ENCODE measurements at places on chromosomes 6 and 20. TPM values are rescaled to one million over a fixed set of nuclear protein-coding genes. Genes with fewer than 3 reads are reported as not detected.
A peak's percentile ranks its signal among the peaks of the same experiment; 100 is the strongest.

DNA sequence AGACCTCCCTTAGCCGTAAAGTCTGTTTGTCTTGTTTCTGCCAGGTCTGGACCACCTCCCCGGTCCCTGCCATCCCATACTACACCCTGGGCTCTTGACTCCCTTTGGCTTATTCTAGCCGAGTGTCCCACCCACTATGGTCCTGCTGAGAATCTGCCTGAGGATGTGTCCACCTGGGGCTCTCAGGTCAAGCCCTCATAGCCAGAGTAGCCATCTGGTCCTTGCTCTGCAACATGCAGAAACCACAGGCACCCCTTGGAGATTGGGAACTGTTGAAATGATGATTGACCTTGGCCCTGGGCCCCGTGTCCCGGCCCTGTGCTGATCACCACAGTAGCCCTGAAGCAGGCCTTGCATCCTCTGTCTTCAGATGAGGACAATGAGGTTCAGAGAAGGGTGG lies 44.0 kb downstream of the VSTM2L start:
- H3K4me3 ChIP-seq, result no peak overlapping the region
- no peak overlapping the region for H3K27ac ChIP-seq
- no peaks in the 10 kb centered on the region for H3K4me1 ChIP-seq
- DNase-seq, result no peak
- no peaks in the 10 kb centered on the region for H3K36me3 ChIP-seq

DNA sequence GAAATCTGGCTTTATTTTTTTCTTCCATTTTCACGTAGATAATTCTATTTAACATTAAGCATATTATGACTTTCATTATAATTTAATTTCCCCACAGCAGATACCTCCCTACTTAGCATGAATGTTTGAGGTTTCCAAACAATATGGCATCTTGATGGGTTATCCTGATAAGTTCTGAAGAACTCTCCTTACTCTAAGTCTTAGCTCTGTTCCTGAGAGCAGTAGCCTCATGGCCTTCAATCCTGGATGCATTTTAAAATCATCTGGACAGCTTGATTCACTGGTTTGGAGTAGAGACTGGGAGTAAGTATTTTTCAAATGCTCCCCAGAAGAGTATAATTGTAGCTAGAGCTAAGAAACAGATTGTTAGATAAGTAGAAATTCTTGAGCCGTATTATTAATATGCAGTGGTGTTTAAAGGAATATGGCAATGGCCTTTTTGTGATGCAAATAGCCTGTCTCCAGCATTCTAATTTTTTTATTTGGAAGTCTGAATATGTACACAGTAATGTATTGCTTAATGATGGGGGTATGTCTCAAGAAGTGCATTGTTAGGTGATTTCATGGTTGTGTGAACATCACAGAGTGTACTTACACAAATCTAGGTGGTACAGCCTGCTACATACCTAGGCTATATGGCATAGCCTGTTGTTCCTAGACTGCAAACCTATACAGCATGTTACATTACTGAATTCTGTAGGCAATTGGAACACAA lies 110.5 kb upstream of the EEF1E1 start:
- peaks cover 73% of the 10 kb centered on the region for H3K27me3 ChIP-seq
- no peaks in the 10 kb centered on the region for H3K4me1 ChIP-seq
- no peak for DNase-seq
- H3K36me3 ChIP-seq, result no peaks in the 10 kb centered on the region
- H3K4me3 ChIP-seq, result no peak overlapping the region

DNA sequence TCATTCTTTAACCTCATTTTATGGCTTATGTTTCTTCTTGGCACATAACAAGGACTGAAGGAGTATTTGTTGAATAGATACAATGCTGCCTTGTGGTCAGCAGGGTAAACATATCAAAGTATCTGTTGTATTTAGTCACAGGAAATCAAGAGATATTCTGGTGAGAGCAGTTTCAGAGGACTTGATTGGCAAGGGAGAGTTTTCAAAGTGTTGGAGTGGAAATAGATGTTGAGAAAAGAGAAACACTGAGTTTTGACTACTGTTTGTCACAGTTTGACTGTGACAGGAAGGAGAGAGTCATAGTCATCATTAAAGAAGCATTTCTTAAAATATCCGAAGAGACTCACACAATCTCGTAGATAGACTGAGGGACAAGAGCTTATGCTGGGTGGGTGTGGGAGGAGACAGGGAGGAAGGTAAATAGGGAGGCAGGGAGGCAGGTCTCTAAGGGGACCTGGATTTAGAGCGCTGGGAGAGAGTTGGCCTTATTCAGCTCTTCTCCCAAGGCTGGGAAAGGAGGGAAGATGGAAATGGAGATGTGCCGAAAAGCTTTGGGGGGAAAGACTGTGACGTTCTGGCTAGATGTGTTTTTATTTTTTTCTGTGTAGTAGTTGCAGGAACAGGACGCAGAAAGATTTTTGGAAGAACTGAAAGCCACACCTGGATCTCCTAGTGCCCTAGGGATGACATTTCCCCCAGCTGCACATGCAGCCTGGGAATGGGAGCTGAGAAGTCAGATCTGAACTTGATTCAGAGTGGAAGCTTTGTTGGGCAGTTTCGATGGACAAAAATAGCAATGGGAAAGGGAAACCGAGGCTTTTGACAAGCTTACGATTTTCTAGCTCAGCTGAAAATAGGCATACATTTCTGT lies 65.0 kb upstream of the IFNGR1 start:
- peak; percentile 83 for DNase-seq
- H3K27ac ChIP-seq, result peak overlapping the region; percentile 83
- no peaks in the 10 kb centered on the region for H3K36me3 ChIP-seq
- no peak overlapping the region for H3K4me3 ChIP-seq
- H3K4me1 ChIP-seq, result peaks cover 19% of the 10 kb centered on the region

- no peaks in the 10 kb centered on the region for H3K36me3 ChIP-seq
- H3K4me3 ChIP-seq, result no peak overlapping the region
- 0 out of 2 replicates have a peak, but pooled peaks cover 9% of the 10 kb centered on the region for H3K27me3 ChIP-seq
- DNase-seq, result no peak
- no peak overlapping the region for H3K27ac ChIP-seq
These were observed 488.3 kb downstream of the CDH26 start for GRCh38 chr20:60446267-60447111.

- H3K4me3 ChIP-seq, result no peak overlapping the region
- H3K27me3 ChIP-seq, result no peaks in the 10 kb centered on the region
- H3K27ac ChIP-seq, result no peak overlapping the region
- no peaks in the 10 kb centered on the region for H3K36me3 ChIP-seq
These were observed 26.2 kb downstream of the CYP39A1 start for GRCh38 chr6:46626228-46626909.

GRCh38 chr20:47243532-47244305 lies 112.8 kb downstream of the ZMYND8 start:
- no peak for DNase-seq
- peaks cover 19% of the 10 kb centered on the region for H3K36me3 ChIP-seq
- no peaks in the 10 kb centered on the region for H3K4me1 ChIP-seq
- H3K27ac ChIP-seq, result no peak overlapping the region
- H3K4me3 ChIP-seq, result no peak overlapping the region

DNA sequence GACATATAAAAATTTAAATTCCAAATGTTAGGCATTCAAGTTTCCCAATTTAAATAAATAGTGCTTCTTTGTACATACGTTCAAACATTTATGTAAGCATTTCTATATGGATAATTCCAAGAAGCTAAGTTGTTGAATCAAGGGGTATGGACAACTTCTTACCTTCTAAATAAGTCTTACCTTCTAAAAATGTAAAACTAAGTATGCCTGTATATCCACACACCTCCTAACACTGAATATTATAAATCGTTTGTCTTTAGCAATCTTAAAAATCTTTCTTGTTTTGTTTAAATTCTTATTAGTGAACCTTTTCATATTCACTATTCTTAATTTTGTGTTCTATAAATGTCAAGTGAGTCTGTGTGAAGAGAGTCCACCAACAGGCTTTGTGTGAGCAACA lies 2.5 kb upstream of the ZSCAN16 start:
- H3K36me3 ChIP-seq, result no peaks in the 10 kb centered on the region
- no peaks in the 10 kb centered on the region for H3K27me3 ChIP-seq
- no peak overlapping the region for H3K27ac ChIP-seq
- no peak overlapping the region for H3K4me3 ChIP-seq
- DNase-seq, result no peak

DNA sequence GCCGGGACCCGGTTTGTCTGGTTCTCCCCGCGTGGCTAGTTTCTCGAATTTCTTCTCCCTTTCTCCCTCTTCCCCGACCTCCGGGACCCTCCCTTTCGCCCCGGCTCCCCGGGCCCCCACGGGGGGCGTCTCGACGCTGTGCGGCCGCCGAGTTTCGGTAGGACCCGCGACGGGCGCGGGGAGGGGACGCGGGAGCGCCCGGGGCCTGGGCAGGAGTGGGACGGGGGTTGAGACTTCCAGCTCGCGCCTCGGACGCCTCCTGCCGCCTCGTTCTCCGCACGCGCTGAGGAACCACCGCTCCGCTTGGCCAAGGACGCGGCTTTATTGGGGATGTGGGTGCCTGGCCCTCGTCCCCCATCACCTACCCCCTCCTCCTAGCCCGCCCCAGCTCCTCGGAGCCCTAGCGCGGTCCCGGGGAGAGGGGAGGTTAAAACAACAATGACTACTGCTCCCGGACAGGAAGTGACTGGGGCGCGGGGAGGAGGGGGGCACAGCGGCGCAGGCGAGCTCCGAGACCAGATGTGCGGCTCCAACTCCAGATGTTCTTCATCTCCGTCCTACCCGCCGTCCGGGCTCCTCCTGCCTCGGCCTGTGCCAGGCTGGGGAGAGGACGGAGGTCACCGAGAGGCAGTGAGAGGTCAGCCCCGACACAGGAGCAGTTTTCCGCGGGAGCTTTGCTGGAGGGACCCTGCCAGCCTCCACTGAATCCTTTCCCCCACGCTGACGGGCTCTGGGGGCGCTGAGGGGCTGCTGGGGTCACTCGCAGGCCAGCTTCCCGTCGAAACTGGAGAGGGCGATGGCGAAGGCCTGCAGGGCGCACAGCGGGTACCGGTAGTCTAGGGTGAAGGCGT lies 917 bp upstream of the TEAD3 start:
- H3K27ac ChIP-seq, result peak overlapping the region; percentile 35
- H3K4me1 ChIP-seq, result peaks cover 29% of the 10 kb centered on the region
- peak overlapping the region; percentile 69 for H3K4me3 ChIP-seq
- no peak for DNase-seq
- H3K36me3 ChIP-seq, result no peaks in the 10 kb centered on the region
- H3K27me3 ChIP-seq, result no peaks in the 10 kb centered on the region

GRCh38 chr6:129114636-129115391 lies 231.9 kb downstream of the LAMA2 start:
- H3K4me3 ChIP-seq, result no peak overlapping the region
- H3K4me1 ChIP-seq, result no peaks in the 10 kb centered on the region
- no peaks in the 10 kb centered on the region for H3K27me3 ChIP-seq
- no peak for DNase-seq
- H3K27ac ChIP-seq, result no peak overlapping the region

GRCh38 chr20:56414842-56415765 lies 3.0 kb downstream of the CASS4 start:
- H3K4me3 ChIP-seq, result no peak overlapping the region
- H3K27ac ChIP-seq, result no peak overlapping the region
- H3K36me3 ChIP-seq, result peaks cover 2% of the 10 kb centered on the region
- H3K4me1 ChIP-seq, result peaks cover 22% of the 10 kb centered on the region
- H3K27me3 ChIP-seq, result no peaks in the 10 kb centered on the region

DNA sequence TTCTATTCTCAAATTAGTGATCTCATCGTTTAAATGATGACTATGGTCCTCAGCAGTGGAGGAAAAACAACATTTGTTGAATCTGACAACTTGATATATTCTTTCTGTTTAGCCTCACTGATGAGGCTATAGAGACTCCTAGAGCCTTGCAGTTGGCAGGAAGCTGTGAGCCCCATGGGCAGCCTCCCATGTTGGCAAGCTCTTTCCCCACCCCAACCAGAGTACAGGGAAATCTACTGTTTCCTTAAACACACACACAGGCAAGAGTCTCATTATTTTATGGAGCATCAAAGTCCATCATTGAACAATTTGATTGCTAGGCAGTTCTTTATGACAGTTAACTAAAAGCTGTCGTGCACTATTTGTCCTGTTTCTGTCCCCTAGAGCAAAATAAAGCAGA lies 498.2 kb upstream of the CITED2 start:
- H3K27me3 ChIP-seq, result no peaks in the 10 kb centered on the region
- no peak overlapping the region for H3K27ac ChIP-seq
- H3K4me3 ChIP-seq, result no peak overlapping the region
- H3K36me3 ChIP-seq, result no peaks in the 10 kb centered on the region
- no peaks in the 10 kb centered on the region for H3K4me1 ChIP-seq

- peak overlapping the region; percentile 40 for H3K27ac ChIP-seq
- no peaks in the 10 kb centered on the region for H3K27me3 ChIP-seq
- peak; percentile 61 for DNase-seq
- H3K36me3 ChIP-seq, result no peaks in the 10 kb centered on the region
These were observed 80.1 kb downstream of the ASCC3 start for GRCh38 chr6:100801036-100801435.

Gene SLC16A10
- 2.9 TPM for total RNA-seq

Gene NKX2-4
- total RNA-seq, result not detected

Gene PGM3
- total RNA-seq, result 25.2 TPM

Gene TMEM244
- total RNA-seq, result not detected
